ENCODE measurements at places on chromosomes 3 and 15. TPM values are rescaled to one million over a fixed set of nuclear protein-coding genes. Genes with fewer than 3 reads are reported as not detected.
A peak's percentile ranks its signal among the peaks of the same experiment; 100 is the strongest.

- DNase-seq, result no peak
These were observed 6.6 kb downstream of the MOBP start for GRCh38 chr3:39474126-39474515.

DNA sequence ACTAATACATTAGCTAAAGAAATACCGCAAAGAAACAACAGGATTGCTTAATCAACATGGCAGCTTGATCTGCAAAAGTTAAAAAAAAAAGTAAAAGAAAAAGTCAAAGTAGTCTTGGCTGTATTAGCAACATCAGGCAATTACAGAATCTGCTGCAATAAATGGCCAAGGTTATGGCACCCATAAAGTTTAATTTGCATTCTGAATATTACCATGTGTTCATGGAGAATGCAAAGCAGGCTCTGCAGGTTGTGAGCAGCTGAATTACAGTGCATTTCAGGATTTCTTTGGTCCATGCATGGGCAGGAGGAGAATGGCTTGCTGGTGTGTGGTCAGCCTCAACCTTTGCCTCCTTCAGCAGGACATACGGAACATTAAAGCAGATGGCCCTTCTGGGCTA is 199.1 kb upstream of the AZI2 start:
- no peak for DNase-seq

- peak; percentile 42 for DNase-seq
These were observed 42.6 kb downstream of the WHAMM start for GRCh38 chr15:82851981-82852511.

The POU1F1 gene
- not detected for polyA plus RNA-seq

The ANKRD34C gene
- not detected for polyA plus RNA-seq

The SPINK8 gene
- polyA plus RNA-seq, result not detected

DNA sequence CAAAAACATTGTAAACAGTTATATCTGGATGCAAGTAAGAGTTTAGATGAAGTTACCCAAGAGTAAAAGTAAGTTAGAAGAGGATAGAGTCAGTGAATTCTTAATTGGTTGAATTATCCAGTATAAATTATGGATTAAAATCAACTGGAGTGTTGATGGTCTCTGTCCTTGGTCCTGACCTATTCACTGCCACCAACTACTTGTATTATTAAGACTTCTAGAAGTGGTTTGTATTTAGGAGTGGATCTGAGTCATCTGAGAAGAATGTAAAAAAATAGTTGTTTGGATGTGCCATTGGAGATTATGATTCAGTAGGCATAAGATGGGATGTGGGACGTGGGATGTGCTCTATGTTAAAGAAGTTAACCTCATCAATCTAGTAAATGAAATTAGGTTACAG is 86.4 kb downstream of the SYNPR start:
- DNase-seq, result no peak
